ENCODE measurements at places on chromosomes 12 and 14.

DNA sequence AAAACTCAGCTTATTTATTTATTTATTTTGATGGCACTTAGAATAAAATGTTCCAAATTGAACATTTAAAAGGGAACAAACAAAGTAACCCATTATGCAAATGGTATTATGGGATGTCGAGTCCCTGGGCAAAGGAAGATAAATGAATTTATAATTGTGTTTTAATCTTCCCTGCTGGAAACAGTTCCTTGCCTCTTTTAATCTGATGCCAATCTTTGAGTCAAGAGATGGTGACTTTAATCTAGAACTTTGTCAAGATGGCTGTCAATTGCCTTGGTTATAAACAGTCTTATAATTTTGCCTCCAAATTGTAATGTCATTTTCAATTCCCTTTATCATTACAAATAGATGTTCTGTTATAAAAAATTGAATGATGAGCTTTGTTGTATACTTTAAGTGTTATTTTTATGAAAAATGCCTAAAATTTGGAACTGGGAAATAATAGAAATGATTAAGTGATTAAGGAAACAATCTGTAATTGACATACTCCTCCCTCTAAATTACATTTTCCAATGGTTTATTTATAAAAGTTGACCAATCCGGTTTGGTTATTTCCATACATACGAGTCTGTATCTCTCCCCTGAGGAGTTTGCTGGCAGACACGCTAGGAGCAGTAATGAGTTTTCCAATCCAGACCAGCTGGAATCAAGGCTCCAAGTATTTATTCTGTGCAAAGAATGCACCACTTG is 134.9 kb upstream of the FRMD6 start:
- no peaks in the 10 kb centered on the region for H3K27me3 ChIP-seq
- H3K4me1 ChIP-seq: no peaks in the 10 kb centered on the region
- no peaks in the 10 kb centered on the region for H3K36me3 ChIP-seq

- no peak for DNase-seq
- peaks cover 28% of the 10 kb centered on the region for H3K27me3 ChIP-seq
- H3K4me3 ChIP-seq: no peak overlapping the region
- no peaks in the 10 kb centered on the region for H3K4me1 ChIP-seq
Observed at GRCh38 chr12:1864456-1864855, 44.1 kb downstream of the LRTM2 start.

DNA sequence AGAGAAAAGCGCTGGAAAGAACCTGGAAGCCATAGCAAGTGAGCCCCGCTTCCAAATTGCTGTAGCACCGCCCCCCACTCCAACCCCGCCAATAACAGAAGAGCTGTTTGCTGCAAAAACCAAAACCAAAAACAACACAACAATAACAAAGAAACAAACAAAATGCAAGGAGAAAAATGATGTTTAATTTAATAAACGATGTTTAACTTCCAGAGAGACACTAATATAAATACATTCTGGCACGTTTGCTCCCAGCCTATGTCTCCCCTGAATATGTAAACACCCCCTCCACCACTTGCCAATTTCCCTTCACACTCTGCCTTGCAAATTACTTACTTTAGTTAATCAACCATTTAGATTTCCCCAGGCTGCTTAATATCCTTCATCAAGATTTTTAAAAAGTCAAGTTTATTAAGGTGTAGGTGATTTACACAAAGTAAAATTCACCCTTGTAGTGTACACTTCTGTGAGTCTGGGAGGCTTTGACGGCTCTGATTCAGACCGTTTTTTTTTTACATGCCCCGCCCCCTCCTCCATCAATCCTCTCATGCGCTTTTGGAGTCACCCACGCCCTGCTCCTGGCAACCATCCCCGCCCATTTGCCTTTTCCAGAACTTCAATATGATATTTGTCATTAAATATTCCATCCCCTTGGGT is 482 bp upstream of the IFI27L2 start:
- peak overlapping the region; percentile 85 for H3K4me3 ChIP-seq
- H3K4me1 ChIP-seq: peaks cover 24% of the 10 kb centered on the region
- peak; percentile 54 for DNase-seq
- peaks cover 15% of the 10 kb centered on the region for H3K36me3 ChIP-seq

DNA sequence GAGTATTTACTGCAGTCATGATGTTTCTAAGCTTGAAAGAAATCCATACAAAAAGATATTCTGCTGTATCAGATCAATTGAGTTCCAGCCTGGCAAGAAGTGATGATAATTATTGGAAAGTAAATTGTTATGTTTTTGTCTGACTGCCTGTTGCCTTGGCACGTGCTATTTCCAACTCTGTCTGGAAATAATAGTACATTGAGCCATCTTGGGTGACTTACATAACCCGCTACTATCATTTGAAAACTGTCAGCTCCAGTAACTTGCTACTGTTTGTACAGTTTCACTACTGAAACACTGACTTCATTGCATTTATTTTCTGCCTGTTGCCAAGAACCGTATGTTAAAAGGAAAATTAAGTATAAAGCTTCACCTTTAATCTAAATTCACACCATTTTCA is 318.6 kb downstream of the ITPR2 start:
- H3K4me3 ChIP-seq: no peak overlapping the region
- DNase-seq: no peak
- no peaks in the 10 kb centered on the region for H3K36me3 ChIP-seq
- no peaks in the 10 kb centered on the region for H3K4me1 ChIP-seq

GRCh38 chr14:83485591-83485990 is 1951.9 kb upstream of the SEL1L start:
- H3K36me3 ChIP-seq: no peaks in the 10 kb centered on the region
- no peak for DNase-seq
- H3K4me1 ChIP-seq: no peaks in the 10 kb centered on the region
- no peak overlapping the region for H3K4me3 ChIP-seq
- no peak overlapping the region for H3K27ac ChIP-seq

DNA sequence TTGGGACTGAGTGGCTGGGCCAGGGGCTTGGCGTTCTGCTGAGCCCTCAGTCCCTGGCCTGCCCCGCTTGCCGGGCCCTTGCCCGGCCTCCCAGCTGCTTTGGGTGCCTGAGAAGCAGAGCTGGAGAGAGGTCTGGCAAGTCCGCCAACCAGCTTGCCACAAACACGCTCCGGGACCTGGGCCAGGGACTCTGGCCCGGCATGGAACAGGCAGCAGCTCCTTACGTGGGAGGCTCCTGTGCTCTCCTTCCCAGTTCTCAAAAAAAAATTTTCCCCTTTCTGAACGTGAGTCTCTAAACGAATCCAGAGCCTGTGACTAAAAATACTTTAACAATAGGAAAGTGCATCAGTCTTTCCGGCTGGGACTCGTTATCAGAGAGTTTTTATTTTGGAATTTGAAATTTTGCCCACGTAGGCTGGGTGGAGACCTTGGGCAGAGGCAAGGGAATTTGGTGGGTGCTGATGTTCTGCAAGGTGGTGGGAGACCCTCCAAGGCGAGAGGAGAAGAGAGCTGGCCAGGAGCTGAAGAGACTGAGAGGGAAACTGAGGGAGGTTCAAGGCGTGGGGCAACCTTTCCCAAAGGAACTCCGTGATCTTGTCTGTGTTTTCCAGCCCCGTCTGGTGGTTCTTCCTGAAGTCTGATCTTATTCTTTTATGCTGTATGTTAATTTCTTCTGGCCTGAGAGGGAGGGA is 6.8 kb upstream of the NR4A1 start:
- H3K27me3 ChIP-seq: peaks cover 31% of the 10 kb centered on the region
- no peak overlapping the region for H3K4me3 ChIP-seq
- DNase-seq: no peak
- H3K36me3 ChIP-seq: no peaks in the 10 kb centered on the region
- H3K4me1 ChIP-seq: peaks cover 44% of the 10 kb centered on the region

- peaks cover 27% of the 10 kb centered on the region for H3K36me3 ChIP-seq
- no peak overlapping the region for H3K4me3 ChIP-seq
- no peaks in the 10 kb centered on the region for H3K27me3 ChIP-seq
- no peak for DNase-seq
- no peaks in the 10 kb centered on the region for H3K4me1 ChIP-seq
Observed at GRCh38 chr12:89648211-89648930, 60.3 kb downstream of the ATP2B1 start.

GRCh38 chr12:94841904-94842610 is 161.4 kb downstream of the NDUFA12 start:
- no peaks in the 10 kb centered on the region for H3K4me1 ChIP-seq
- no peaks in the 10 kb centered on the region for H3K36me3 ChIP-seq
- H3K4me3 ChIP-seq: no peak overlapping the region
- no peak for DNase-seq

DNA sequence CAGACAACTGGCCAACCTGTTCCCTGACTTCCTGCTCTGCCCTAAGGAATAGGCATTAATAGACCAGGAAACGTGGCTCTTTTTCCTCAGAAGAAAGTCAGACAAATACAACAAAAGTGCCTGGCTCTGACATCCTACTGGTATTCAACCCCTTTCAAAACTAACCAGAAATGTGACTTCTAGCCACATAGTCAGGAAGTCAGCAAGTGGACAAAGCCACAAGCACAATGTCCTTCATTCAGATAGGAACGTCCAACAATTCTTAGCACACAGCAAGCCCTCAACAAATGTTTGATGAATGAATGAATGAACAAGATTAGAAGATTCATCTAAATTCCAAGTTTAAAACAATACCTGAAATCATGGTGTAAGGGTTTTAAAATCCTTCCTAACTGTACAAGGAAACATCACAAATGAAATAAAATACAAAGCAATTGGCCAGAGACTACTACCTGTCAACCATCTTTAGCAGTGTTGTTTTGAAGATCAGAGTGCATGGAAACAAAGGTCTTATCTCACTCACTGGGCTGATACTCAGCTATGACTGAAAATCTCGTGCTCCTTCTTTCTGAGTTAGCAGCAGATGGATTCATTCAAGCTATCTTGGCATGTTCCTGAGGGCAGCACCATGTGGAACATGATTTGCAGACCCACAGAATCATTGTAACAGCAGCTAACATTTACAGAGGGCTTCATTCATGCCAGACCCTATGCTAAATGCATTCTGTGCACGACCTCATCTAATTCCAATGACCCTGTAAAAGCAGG is 16.5 kb downstream of the APPL2 start:
- H3K4me3 ChIP-seq: no peak overlapping the region
- no peaks in the 10 kb centered on the region for H3K27me3 ChIP-seq
- no peak for DNase-seq
- peaks cover 43% of the 10 kb centered on the region for H3K36me3 ChIP-seq

DNA sequence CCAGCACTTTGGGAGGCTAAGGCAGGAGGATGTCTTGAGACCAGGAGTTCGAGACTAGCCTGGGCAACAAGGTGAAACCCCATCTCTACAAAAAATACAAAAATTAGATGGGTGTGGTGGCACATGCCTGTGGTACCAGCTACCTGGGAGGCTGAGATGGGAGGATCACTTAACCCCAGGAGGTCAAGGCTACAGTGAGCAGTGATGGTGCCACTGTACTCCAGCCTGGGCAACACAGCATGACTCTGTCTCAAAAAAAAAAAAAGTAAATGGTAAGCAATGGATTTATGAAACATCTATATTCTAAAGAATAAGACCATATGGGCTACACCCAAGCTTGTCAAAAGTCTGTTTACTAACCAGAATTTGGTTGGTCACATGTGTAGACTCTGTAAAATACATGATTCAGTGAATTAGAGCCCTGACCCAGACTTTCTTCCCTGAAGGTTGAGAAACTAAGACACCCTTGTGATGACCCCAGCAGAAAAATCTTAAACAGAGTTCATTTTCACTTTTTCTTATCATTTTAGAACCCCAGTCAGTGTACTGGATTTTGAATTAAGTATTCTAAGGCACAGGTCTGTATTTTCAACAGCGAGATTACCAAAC is 12.1 kb downstream of the FGD6 start:
- H3K27ac ChIP-seq: no peak overlapping the region
- H3K27me3 ChIP-seq: peaks cover 11% of the 10 kb centered on the region
- peaks cover 2% of the 10 kb centered on the region for H3K4me1 ChIP-seq
- H3K4me3 ChIP-seq: no peak overlapping the region

GRCh38 chr12:110745542-110746284 is 3.0 kb upstream of the PPP1CC start:
- H3K4me3 ChIP-seq: no peak overlapping the region
- no peak for DNase-seq
- H3K27me3 ChIP-seq: peaks cover 6% of the 10 kb centered on the region
- peaks cover 11% of the 10 kb centered on the region for H3K36me3 ChIP-seq

DNA sequence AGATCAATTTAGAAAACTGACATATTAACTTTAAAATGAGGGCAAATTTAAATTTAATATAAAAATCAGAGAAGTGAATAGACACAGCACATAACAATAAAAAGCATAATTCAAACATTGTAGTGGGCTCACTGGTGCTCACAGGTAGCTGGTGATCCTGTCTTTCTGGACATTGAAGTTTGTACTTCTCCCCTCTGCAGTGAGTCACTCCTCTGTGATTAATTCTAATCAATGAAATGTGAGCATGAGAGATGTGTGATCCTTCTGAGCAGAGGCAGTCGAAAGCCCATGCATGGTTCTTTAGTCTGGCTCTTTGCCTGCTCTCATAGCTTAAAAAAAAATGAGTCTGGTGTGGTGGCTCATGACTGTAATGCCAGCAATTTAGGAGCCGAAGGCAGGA is 59.0 kb upstream of the RERGL start:
- H3K4me3 ChIP-seq: no peak overlapping the region
- H3K27me3 ChIP-seq: no peaks in the 10 kb centered on the region
- no peak for DNase-seq
- no peaks in the 10 kb centered on the region for H3K4me1 ChIP-seq
- no peak overlapping the region for H3K27ac ChIP-seq

- H3K36me3 ChIP-seq: peaks cover 17% of the 10 kb centered on the region
- peak overlapping the region; percentile 78 for H3K27ac ChIP-seq
- DNase-seq: no peak
- H3K27me3 ChIP-seq: peaks cover 3% of the 10 kb centered on the region
- no peak overlapping the region for H3K4me3 ChIP-seq
Observed at GRCh38 chr12:51972422-51972812, 20.9 kb downstream of the ACVR1B start.

DNA sequence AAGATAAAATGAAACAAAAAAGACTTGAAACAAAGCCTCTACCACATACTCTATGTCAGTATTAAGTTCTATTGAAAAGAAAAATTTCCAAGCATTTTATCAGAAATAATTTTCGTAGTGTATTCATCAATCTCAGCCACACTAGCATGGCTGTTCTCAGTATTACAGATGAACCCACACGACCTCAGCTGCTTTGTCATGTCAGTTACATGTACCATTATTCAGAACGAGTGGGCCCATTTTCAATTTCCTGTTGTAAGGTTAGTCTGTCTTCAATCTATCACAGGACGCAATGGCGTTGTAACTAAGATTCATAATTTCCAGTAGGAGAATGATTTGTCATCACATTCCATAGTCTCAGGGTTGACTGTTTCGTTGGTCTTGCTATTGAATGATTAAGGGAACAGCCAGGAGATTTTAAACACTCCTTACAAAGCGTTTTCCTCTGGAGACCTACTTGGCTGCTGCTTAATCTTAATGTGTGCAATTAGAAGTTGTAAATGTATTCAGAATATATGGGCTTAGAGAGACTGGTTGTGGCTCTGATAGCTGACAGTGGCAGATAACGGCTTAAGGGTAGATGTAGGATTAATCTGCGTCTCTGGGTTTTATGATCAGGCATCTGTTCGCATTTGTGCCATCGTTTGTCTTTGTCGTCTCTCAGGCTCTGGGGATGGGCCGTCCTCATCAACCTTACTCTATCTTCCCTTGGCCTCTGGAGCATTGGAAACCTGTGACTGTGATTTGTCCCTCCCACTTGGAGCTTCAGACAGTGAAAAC is 65.4 kb downstream of the GLT1D1 start:
- no peaks in the 10 kb centered on the region for H3K36me3 ChIP-seq
- H3K4me1 ChIP-seq: peaks cover 19% of the 10 kb centered on the region
- H3K27me3 ChIP-seq: no peaks in the 10 kb centered on the region
- no peak overlapping the region for H3K4me3 ChIP-seq

All from activated naive CD4-positive, alpha-beta T cell treated with anti-CD3 and anti-CD28 coated beads, Interleukin-2, amount 10 ng/mL, durations not matched to agents 7 days and 5 days (primary cell).